Right forelimb (tissue), 1 donor: ENCODE measurements at places on chromosomes 16 and 17.

DNA sequence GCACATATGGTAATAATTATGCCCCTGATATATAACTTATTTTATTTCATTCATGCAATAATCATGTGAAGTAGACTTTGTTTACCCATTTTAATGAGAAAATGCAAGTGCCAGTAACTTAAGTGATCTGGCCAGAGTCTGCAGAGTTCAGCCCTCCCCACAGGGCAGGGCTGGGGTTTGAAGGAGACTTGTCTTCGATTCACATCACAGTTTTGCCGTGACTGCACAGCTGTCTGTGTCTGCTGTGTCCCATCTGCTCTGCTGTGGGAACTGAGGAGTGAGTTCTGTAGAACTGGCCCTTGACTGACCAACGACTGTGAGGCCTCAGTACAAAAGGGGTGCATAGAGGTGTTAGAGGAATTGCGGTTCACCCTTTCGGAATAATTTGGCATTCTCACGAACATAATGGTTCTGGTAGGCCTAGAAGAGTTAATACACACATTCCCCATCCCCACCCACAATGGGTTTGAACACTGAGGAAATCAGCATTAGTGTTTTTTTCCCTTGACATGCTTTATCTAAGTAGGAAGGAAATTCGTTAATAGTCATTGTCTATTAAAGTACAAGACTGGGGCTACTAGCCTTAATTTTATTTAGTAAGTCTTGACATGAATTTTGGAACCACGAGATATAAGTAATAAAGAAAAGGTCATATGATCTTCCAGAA is 113.6 kb upstream of the MON1B start:
- no peak for DNase-seq

GRCh38 chr16:56767024-56767423 is 37.1 kb downstream of the NUP93 start:
- no peak for DNase-seq

DNA sequence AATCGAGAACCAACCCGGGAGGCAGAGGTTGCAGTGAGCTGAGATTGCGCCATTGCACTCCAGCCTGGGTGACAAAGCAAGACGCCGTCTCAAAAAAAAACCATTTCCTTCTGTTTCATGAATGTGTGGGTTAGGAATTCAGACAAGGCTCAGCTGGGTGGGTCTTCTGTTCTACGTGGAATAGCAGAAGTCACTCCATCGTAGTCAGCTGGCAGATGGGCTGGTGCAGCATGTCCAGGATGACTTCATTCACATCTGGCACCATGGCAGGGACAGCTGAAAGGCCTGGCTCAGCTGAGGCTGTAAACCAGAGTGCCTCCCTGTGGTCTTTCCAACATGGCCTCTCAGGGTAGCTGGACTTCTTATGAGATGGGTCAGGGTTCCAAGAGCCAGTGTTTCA is 89.0 kb downstream of the C17orf67 start:
- DNase-seq = no peak

GRCh38 chr16:5826332-5826731 is 728.7 kb upstream of the EEF2KMT start:
- DNase-seq = no peak

DNA sequence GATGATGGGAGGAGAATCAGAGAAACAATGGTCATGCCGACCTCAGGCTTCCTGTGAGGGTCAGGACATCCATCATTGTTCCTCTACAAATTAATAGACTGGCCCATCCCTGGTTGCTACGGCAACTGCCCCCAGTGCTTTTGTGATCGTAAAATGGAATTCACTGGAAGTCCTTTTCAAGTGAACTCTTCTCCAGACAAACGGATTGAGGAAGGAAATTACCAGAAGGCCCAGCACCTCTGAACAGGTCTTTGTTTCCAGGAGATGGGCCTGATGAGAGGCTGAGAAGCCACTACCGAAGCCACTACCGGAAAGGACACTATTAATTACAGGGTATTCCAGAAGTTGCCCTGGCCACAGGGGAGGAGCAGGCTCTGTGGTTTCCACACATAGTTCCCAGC is 126.0 kb downstream of the MGAT5B start:
- no peak for DNase-seq

GRCh38 chr16:474420-475122 is 49.1 kb downstream of the RAB11FIP3 start:
- DNase-seq = no peak

DNA sequence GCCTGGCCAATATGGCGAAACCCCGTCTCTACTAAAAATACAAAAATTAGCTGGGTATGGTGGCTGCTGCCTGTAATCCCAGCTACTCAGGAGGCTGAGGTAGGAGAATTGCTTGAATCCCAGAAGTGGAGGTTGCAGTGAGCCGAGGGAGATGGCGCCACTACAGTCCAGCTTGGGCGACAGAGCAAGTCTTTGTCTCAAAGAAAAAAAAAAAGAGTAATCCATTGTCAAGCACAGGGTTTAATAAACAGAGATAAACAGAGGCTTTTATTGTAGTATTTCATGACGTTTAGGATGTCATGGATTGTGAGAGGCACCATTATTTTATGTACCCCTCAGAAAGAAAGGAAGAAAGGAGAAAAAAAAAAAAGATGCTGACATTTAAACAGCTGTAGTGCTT is 75.2 kb upstream of the RNU2-1 start:
- DNase-seq = no peak
